SHP77 treated with DMSO at 0.1 percent for 48 hours (cell line): ENCODE measurements at places on chromosomes 5 and 9.

DNA sequence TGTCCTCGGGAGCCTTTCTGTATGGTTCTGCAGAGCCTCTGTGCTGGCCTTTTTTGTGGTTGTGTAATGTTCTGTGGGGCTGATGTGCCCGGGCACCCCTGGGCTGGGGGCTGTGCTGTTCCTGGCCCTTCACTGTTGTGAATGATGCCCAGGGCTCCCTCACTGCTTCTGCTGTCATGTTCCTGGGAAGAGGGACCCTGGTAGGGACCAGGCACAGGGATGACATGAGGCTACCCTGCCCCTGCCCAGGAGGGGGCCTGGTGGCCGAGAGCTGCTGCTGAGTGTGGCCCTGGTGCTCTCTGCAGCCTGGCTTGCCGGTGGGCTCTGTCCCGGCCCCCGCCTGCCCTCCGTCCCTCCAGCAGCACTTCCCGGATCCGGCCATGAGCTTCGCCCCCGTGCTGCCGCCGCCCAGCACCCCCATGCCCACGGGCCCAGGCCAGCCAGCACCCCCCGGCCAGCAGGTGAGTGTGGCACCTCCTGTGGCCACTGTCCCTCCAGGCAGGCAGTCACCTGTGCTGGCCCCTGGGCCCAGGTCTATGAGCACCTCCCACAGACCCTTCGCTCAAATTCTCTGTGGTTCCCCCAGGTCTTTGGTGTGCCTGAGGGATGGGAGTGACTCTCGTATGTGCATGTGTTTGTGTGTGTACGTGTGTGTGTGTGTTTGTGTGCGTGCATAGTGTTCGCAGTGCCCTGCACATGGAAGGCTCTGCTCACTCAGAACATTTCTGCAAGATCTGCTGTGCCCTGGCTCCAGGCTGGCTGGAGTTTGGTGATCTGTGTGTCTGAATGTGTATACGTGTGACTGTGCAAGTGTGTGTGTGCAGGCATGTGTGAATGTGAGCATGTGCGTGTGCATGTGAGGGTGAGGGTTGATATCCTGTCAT is 72.3 kb downstream of the WNK2 start:
- no peak for DNase-seq

DNA sequence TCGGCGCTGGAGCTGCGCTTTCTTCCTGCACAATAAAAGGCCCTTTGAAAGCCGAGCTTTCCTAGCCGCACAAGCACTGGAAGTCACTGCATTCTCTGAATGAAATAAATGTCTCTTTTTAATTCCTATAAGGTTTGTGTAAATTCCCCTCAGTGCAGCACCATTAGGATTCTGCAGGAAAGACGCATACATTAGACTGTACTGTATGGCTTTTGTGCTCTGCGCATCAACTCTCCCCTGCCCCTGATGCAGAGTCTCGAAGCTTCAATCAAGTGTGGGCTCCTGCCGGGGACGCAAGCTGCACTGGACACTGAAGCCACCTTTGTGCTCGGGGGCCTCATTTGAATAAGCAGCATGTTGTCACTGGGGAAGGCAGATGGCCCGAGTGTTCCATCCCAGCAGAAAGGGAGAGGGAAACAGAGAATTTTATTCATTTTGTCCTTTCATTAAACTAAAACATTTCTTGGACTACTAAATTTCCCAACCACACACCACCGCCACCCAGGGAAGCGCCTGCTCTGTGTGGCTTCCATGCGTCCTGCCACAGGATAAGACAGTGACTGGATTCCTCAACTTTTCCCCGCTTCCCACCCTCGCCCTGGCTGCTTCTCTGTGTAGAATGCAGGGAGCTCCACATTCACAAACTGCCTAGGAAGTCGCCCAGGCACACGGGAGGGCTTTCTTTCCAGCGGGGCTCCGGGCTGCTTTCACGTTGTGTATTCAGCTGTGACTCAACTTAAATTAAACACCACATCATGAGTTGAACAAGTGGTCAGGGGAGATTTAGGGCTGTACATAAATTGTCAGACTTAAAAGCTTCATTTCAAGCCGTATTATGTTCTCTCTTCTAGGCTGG is 635.4 kb downstream of the IRX1 start:
- DNase-seq: no peak

- DNase-seq: no peak
These were observed 406.0 kb downstream of the PRELID2 start for GRCh38 chr5:145429170-145429569.

DNA sequence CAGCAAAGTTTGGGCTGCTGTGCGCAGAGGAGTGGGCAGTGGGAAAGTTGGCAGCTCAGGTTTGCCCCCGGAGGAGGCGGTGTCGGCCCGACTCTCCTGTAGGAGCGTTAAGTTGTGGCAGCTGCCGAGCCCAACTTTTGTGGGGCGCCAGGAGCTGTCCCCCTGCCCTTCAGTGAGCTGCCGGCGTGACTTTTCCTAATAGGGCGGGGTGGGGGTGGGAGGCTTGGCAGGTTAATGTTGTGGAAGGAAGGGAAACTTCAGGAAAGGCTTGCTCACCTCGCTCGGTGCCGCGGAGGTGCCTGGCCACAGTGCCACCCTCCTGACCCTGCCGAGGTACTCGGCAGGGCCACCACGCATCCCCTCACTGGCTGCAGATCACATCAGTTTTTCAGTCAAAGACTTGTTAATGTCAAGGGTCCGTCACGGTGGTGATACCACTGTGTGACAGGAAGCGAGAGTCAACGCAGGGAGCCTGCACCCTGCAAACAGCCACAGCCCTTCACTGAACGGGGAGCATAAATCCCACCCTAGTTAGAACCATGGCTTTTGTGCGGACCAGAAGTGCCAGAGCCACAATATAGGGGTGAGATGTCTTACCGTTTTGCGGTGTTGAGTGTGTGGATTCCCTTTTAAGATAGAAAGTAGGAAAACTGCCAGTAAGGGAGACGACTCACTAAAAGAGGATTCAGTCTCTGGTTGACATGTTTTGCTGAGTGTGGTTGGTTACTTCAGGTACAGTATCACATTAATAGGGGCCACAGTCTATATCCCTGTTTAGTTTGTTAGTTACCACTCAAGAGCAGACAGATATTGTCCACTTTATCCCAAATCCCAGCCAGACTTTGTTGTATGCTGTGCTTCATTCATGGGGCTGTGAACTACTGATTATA is 796 bp downstream of the LNPEP start:
- DNase-seq: no peak

DNA sequence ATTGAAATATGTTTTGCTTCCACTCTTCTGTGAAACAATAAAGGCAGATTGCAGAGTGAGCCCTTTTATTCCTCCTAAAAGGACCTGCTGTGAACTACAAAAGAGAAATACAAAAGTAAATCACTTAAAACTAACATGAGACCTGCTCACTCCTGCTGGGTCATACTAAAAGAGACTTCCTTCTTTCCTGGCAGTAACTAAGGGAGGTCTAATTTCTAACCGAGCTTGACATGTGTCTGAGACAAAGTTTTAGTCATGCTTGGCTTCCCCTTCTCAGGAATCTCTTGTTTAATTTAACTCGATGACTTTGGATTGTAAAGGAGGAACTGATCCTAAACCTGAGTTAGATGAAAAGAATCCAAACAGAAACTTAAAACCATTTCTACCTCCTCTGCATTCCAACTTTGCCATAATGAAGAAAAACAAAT is 86.4 kb upstream of the CDH6 start:
- DNase-seq: no peak

- no peak for DNase-seq
These were observed 60.9 kb upstream of the GDNF start for GRCh38 chr5:37900692-37901091.

DNA sequence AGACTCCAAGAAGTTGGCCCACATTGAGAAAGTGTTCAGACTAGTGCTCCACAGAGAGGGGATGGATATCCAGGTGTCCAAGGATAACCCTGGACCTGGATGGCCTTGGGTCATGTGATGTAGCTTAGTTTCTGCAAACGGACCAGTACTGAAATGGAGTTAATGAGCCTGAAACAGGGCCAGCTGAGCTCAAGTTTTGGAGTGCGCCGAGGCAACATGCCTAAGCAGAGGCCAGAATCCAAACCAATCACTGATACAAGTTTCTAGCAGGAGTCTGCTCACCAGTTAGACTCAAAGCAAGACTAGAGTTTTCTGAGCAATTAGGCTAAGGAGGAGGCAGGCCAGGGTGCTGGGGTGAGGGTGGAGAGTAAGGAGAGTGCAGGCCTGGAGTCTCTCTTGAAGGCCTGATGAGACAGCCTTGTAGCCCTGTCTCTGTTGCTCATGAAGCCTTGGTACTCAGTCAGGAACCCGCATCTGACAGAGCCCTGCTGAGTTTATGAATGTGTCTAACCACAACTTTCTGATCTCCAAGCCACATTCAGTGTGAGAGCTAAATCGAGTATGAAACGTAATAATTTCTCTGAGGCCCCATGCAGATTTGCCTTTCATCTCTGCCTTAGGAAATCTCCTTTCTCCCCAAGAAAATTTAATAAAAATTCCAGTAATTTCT is 68.9 kb upstream of the EQTN start:
- no peak for DNase-seq

DNA sequence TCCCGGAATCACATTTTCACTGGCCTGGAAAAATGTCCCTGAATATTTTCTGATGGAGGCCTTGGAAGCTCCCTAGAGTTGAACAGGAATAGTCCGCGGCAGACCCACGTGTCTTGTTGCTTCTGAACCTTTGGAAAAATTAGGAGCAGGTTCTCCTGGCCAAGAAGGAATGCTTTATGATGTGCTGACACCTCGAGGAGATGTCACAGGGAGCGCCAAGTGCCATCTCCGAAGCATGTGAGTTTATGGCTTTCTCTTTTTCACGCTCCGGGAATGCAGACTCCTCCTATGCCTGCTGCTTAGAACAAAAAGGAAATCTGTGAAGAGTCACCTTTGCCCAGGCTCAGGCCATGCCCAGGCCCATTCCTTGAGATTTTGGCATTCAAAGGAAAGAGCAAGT is 84.6 kb downstream of the BOD1 start:
- DNase-seq: no peak

DNA sequence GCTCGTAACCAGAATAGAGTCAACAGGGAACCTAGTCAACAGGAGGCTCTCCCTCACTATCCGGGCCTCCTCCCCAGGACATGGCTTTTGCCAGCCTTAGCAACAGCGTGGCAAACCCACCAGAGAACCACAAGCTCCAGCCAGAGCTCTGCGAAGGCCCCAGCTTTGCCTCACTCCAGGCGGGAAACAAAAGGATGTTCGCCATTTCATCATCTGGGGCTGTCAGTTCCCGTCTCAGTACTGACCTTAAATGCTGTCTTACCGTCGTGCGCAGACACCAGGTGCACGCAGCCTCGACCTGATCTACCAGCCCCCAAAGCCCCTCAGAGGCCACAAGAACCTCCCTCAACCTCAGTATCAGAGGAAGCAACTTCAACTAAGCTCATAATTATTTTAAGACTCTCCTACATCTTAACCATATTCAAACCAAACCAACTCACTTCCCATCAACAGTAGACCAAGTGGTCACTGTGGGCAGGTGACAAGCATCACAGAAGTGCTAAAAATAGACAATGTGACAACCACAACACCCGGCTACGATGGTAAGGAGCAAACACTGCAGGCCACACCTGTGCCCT is 71.4 kb downstream of the SEMA4D start:
- DNase-seq: no peak

DNA sequence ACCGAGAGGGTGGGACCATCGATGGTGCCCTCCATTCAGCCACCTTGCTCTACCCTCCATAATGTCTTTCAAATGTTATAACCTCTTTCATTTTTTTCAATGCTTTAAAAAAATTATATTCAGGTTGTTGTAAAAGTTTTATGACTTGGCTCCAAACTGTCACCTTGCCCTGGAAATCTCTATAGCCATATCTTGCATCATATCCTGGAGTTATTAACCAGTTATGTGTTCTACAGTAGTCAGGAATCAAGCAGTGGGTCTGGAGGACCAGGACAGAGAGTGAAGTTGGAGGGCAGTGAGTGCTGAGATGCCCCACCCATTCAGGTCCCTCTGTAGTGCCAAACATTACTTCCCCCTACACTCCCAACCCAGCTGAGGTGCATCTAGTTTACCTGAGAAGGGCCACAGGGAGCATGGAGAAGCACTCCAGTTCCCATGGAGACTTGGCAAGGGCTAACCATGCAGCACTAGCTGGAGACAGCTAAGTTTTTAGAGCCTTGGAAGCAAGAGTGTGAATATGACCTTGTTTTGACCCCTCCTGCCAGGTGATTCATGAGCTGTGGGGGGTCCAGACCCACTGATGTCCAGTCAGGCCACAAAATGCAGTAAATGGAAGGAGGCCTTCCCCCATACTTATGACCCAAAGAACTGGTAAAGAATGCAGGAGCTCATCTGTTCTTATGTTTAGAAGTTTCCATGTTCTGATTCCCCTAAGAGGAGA is 5.5 kb downstream of the IFNA8 start:
- no peak for DNase-seq

DNA sequence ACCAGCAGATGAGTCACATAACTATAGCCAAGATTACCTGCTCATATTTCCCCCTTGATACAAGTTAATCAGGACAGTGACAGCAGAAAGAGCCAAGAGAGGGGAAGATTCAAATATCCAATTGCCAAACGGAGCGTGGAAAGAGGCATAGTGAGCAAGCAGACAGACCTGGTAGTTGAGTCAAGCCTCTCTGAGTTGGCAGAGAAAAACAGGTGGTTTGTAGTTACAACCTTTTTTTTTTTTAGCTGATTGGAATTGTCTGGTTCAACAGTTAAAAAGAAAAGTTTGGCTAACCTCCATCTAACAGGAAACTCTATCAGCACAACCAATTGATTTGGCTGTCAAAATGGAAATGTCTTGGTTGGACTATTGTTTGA is 272.1 kb downstream of the TLE1 start:
- DNase-seq: no peak

DNA sequence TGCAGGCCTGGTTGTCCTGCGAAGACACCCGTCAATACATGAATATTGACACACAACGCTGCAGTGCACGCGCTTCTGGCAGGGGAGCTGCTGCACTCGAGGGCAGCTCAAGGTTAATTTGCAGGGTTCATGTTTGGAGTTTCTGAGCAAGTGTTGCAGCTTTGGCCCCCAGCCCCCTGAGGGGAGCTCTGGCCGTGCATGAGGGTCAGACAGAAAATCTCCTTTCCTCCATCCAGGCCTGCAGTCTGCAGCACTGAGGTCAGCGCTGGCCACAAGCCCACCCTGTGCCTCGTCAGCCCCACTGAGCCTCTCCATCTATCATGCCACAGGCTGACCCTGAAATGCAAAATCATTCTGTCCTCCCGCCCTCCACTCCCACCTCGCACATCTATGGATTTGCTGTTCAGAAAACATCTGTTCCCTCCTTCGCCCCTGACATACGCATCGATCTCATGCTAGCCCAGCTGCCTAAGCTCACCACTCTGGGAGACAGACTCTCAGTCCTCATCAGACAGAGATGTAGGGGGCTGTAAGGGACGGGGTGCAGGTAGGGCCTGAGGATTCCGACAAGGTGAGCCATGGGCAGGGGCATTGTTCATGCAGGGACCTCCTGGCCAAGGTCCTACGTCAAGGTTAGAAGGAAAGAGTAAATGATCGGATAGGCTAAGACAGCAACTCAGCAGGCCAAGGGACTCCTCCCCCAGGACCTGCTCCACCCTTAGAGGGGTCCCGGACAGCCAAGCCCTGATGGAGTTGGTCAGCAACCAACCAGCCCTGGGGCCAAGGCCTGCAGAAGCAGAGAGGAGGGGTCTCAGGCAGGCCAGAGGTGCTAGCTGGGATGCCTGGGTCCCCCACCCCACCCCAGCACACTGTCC is 125.1 kb downstream of the KCNIP1 start:
- no peak for DNase-seq
